ENCODE measurements at places on chromosomes 12 and 14.
A peak's percentile ranks its signal among the peaks of the same experiment; 100 is the strongest.

DNA sequence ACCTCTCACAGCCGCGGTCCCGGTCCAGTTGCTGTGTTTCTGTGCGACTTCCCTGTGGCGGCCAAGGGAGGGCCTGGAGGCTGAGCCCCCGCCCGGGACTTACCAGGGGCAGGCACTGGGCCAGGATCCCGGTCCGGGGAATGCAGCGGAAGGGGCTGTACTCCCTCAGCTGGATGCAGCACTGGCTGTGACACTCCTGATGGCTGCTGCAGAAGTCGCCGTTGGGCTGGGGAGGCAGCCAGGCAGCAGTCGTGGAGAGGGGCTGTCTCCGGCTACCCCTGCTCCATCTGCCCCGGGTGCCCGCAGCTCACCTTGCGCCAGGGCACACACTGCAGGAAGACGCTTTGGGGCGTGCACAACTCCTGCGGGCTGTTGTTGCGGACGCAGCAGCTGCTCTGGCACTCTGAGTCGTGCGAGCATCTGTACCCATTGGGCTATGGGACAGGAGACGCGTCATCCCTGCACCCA is 6.2 kb downstream of the LRCOL1 start:
- peak; percentile 25 for DNase-seq

GRCh38 chr14:86153480-86153879 is 623.5 kb downstream of the FLRT2 start:
- no peak for DNase-seq

DNA sequence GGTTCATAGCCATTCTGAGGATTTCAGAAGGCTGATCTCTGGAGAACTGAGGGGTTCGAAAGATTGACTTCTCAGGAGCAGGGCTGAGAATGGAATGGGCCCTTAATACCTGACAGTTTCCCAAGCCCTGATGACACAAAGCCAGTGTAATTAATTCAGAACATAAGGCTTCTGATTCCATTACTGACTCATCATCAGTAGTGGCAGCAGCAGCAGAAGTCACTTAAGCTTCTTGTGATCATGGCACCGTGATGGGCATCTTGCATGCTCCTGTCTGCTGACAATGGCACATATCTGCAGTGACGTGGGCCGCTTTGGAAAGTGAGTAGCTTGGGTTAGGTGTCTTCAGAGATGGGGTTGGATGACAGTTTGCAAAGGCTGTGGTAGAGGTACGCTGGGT is 38.2 kb upstream of the GSG1 start:
- no peak for DNase-seq

- no peak for DNase-seq
Measured at GRCh38 chr12:12874029-12874428, 17.3 kb upstream of the GPRC5A start.

GRCh38 chr12:26298785-26299621 is 103.6 kb downstream of the SSPN start:
- DNase-seq, result no peak

DNA sequence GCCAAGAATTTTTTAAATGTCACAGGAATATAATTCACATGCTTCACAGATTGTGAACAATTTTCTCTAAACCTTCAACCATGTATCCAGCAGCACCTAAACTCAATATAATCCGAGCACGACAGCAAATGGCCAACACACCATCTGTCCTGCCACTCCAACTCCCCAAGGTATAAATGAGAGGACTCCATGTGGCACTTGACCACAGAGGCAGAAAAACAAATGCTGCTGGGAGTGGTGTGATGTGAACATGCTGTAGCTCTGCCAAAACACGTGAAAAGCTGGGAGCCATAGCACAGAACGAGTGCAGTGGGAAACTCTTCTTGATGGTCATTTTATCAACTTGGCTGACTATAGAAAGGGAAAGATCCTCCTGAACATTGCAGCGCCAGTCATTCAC is 70.9 kb downstream of the LLPH start:
- DNase-seq, result no peak

- no peak for DNase-seq
Measured at GRCh38 chr12:64618953-64619590, 8.8 kb downstream of the RASSF3 start.

All from BE2C (cell line).